Smooth muscle cell of the brain vasculature (primary cell): ENCODE measurements at places on chromosomes 1 and 21.

GRCh38 chr1:168097921-168098528 lies 38.7 kb downstream of the GPR161 start:
- no peak for DNase-seq

- DNase-seq = no peak
These were observed 146.8 kb upstream of the DPT start for GRCh38 chr1:168875831-168876230.

GRCh38 chr21:17607684-17608083 lies 5.0 kb downstream of the BTG3 start:
- DNase-seq = no peak

DNA sequence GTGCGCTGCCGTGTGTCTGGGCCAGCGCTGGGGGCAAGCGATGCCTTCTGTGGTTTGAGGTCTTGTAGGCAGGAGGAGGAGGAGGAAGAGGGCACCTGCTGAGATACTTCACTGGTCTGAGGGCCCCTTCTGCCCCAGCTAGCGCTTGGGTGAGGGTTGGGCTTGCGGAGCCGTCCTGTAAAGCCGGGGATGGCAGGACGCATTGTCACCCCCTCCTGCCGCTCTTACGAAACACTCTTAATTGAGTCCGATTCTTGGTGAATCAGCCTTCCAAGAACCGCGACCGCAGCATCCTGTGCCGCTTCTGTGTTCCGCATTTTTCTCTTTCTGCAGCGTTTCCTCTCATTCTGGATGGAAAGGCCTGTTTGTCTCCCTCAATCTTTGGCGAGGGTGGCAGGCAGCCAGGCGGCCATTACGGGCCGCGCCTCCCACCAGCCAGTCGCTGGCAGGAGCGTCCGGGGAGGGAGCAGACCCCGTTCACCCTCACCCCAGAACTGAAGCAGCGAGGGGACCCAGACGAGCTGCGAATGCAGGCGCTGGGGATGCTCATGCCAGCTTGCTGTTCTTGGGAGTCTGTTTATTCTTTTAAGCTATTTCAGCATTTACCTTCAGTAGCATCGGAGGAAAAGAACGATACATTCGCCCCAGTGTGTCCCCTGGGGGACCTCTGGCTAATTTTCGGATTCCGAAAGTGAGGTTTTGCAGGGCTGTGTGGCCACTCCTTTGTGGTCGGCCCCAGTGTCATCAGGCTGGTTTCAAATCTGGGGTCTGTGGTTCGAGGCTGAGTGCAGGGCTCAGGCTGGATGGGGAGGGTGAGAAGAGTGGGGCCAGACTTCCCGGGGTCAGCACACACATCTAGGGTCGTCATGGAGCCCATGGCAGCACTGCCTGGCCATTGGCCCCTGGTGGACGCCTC lies 62.7 kb downstream of the SKI start:
- peak; percentile 79 for DNase-seq

GRCh38 chr1:16253332-16253922 lies 16.4 kb upstream of the CPLANE2 start:
- no peak for DNase-seq

DNA sequence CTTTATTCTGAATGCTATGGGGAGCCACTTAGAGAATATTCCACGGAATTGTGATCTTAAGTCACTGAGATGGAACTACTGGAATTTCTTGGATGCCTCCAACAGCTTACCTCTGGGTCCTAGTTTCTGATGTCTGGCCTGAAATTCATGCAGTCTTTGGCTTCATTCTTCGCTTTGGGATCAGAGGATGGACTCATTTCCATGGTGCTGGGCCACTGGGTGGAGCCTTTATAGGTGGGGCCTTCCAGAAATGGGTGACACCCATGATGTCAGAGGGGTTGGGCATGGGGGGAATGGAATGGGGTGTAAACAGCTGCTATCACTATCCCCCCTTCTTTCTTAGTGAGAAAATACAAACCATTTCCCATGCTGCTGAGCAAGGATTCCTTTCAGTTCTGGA lies 73.7 kb upstream of the FGGY start:
- no peak for DNase-seq

GRCh38 chr1:48049823-48050535 lies 52.8 kb upstream of the TRABD2B start:
- DNase-seq = no peak

DNA sequence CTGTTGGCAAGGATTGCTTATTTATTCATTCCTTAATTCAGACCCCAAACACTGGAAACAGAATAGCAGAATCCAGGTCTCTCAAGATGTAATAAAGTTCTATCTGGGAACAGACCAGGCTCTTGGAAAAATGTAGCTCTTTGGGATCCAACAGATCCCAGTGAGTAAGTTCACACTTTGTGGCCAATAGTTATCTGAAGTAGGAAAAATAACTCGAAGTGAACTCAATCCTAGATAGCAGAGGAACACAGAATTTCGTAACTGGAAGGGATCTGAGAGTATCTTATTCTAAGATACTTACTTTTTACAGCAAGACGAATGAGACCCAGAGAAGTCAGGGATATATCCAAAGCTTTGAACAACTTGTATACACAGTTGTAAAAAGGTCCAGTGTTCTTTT lies 150.7 kb upstream of the CD34 start:
- no peak for DNase-seq

DNA sequence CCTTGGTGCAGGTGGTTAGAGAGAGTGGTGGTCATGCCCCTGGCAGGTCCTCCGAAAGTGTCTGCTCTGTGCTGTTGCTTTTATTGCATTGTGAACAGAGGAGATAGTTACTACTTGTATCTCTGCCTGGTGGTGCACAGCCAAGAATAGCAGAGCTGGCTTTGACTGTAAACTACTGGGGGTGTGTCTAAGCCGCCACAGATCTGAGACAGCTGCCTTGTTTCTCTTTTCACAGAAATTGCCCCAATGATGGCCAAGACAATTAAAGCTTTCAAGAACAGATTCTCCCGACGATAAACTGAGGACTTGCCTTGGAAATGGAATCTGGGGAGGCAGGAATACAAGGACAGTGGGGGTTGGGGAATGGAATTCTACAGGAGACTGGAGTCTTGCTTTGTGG lies 16.0 kb downstream of the ELOA start:
- no peak for DNase-seq

GRCh38 chr1:197399755-197400521 lies 131.9 kb downstream of the CRB1 start:
- DNase-seq = no peak

DNA sequence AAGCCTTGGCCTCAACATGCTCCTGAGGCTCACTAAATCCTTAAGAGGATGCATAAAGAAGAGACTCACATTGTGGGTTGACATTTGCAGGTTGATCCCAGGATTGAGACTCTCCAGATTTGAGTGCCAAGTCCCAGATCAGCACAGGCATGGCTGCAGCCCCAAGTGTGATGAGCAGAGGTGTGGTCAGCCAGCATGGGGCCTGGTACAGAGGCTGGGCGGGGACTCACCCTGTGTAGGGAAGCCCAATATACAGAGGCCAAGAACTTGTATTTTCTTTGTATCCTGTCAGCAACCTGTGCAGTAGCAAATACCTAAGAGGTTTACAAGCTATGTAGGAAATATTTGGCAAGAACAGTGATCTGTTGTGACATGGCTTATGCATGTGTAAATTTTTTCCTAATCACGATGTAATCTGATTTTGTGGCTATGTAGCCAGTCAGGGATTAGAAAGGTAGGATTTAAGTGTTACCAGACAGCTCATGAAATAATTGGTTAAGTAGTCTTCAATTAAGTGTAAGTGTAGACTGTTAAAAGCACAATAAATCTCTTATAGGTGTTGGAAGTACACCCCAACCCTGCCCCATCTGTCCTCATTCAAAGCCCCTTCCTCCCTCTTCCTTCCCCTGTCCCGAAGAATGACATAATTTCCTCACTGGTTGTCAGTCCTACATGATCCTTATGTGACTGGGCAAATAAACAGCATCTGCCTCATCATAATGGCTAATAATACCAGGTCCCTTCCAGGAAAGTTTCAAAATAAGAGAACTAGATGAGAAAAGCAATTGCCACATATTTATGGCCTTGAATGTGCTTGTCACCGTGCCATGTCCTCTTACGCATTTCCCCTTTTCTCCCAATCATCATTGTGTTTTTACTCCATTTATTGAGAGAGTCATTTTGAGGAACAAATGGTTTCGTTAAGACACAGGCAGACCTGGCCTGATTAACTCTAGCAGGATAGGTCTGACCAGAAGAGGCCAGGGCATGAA lies 120.9 kb downstream of the HLX start:
- no peak for DNase-seq

DNA sequence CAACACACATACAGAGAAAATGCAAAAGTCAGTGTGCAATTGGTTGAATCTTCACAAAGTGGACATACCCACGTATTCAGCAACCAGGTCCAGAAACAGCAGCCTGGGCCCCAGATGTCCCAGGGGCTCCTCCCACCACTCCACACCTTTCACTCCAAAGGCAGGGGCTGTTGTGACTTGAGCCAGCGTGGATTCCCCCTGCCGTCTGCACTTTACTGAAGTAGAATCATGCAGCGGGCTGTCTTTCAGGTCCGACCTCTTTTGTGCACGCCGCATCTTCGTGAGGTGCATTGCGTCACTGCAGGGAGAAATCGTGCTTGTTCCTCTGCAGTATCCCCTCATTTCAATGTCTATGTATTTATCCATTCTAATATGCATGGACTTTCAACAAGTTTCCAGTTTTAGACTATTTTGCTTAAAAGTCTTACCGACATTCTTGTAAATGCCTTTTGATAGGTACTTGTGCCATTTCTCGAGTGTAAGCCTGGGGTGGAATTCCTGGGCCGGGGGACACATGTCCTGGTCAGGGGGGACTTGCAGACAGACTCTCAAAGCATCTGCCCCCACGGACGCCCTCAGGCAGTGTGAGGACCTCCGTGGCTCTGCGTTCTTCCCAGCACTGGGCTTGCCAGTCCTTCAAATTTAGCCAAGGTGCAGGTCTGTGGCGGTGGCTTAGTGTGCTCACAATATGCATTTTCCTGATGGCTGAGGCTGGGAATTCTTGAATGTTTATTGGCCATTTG lies 29.3 kb upstream of the ACTRT2 start:
- DNase-seq = no peak

GRCh38 chr1:174966008-174966572 lies 33.7 kb upstream of the CACYBP start:
- DNase-seq = no peak

DNA sequence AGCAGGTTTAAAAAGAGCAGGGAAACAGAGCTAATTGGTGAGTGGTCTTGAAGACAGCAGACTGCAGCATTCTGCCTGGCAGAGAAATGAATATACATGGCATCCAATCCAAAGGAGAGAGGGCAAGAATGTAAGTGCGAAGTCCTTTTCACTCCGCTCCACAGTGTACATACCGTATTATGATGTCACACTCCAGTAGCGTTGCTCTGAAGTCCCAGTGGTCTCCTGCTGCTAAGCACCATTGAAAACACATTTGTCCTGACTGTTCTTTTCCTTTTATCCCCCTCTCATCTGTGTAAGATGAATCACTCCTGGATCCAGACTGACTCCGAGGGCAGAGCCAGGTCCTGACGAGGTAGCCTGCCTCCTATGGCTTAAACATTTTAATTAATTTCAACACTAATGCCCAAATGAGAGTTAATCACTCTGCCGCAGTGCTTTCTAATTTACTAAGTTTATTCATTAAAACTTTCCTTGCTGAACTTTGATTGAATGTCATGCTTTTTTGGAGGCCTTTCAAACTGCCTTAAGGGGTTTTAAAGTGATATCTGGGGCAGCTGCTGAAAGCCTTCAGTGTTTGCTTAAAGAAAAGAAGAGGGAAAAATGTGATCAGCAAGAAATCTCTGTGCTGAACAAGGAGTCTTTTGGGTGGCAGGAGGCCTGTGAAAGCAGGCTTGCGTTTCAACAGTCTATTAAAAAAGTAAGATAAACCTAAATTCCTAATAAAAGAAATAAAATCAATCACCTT lies 227.2 kb downstream of the ATG4C start:
- DNase-seq = peak; percentile 1

GRCh38 chr1:89943846-89944781 lies 50.8 kb upstream of the ZNF326 start:
- no peak for DNase-seq

GRCh38 chr1:162578936-162579335 lies 17.4 kb downstream of the UAP1 start:
- DNase-seq = no peak

DNA sequence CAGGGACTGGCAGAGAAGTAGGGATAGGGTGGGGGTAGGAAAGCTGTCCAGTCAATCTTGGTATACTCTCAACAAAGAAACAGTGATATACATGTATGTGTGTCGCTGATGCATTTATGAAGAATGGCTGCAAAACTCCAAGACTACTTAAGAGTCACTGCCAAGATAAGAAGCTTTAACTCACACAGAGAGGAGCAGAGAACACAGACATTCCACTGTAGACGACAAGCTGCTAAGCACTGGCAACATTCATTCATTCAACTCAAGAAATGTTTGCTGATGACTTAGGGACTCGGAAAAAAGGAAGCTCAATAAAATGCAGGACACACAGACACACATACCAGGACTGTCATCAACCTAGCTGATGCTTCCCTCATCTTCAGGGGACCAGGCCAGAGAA lies 5.5 kb downstream of the CTNNBIP1 start:
- no peak for DNase-seq

GRCh38 chr1:16076865-16077238 lies 3.4 kb upstream of the FAM131C start:
- DNase-seq = no peak

GRCh38 chr1:213742992-213743391 lies 244.8 kb upstream of the PROX1 start:
- DNase-seq = no peak
